GF-D8 (cell line): ENCODE measurements at places on chromosomes 13 and 19.
A peak's percentile ranks its signal among the peaks of the same experiment; 100 is the strongest.

GRCh38 chr13:97344265-97345175 lies 89.4 kb upstream of the RAP2A start:
- DNase-seq = no peak

GRCh38 chr19:19171821-19172532 lies 1.9 kb upstream of the MEF2B start:
- DNase-seq = peak; percentile 26

GRCh38 chr13:84677836-84678235 lies 795.6 kb upstream of the SLITRK1 start:
- no peak for DNase-seq

DNA sequence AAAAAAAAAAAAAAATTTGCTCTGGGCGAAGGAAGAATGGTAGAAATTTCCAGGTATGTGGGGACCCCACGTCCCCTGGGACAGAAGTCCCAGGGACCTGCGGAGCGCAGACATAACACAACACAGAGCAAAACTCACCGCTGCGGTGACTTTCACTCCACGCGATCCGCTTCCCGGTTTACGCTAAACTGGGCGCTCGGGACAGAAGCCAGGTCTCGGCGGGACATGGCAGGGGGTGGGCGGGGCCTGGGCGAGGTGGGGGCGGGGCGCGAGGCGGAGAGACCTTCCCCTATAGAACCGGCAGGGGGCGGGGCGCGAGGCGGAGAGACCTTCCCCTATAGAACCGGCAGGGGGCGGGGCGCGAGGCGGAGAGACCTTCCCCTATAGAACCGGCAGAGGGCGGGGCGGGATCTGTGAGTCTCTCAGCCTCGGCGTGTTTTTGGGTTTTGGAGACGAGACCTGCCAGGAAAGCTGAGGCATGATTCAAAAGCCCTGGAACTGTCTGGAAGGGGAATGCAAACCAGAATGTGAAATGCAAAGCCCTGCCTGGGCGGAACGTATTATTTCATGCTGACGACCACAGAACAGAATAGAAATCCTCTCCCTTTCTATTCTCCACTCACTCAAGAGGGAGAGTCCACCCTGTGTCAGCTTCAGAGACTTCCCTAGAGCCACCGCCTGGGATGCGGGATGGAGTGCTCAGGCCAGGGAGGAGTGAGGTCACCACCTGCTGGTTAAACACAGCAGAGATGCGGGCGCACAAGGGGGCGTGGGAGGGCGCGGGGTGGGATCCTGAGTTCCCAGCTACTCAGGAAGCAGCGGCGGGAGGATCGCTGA lies 20.2 kb upstream of the ERVV-1 start:
- DNase-seq = peak; percentile 49

DNA sequence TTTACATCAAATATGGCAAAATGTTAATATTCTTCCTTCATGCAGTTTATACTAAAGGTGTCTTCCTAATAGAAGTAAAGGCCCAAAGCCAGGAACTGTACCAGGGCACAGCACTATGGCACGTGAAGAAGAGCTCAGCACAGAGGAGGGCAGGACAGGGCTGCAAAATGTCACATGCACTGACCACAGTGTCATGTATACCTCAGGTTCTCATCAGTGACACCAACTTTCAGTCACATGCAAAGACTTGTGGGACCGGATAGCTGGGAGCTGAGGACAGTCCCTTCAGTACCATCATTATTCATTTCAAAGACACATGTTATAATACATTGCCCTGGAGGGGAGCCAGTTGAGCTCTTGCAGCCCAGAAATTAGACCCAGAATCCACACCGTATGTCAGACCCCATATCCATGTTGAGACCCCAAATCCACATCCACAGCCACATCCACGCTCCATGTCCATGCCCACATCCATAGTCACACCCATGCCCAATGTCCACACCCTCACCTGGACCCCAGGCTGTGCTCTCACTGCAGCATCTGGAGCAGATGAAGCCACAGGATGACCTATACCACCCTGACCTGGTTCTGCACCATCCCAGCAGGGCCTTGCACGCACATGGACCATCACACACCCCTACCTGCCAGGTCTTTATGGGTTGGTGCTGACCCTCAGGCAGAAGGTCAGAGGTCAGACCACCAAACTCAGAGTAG lies 111.8 kb downstream of the TUBA3C start:
- DNase-seq = no peak

- no peak for DNase-seq
Measured at GRCh38 chr19:16928351-16928750, 39.6 kb downstream of the F2RL3 start.

DNA sequence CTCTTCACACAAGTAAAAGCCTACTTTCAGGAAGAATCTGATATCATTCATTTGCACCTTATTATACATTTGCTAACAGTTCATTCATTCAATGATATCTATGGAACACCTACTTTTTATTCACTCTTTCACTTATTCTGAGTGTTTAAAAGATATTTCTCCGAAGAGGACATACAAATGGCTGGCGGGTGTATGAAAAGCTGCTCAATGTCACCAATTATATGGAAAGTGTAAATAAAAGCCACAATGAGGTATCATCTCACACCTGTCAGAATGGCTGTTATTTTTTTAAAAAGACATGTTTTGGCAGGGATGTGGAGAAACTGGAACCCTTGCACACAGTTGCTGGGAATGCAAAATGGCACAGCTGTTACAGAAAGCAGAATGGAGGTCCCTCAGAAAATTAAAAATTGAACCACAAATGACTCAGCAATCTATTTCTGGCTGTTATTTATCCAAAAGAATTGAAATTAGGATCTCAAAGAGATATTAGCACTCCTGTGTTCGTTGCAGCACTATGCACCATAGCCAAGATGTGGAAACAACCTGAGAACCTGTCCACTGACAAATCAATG lies 127.6 kb upstream of the IRS2 start:
- DNase-seq = no peak

DNA sequence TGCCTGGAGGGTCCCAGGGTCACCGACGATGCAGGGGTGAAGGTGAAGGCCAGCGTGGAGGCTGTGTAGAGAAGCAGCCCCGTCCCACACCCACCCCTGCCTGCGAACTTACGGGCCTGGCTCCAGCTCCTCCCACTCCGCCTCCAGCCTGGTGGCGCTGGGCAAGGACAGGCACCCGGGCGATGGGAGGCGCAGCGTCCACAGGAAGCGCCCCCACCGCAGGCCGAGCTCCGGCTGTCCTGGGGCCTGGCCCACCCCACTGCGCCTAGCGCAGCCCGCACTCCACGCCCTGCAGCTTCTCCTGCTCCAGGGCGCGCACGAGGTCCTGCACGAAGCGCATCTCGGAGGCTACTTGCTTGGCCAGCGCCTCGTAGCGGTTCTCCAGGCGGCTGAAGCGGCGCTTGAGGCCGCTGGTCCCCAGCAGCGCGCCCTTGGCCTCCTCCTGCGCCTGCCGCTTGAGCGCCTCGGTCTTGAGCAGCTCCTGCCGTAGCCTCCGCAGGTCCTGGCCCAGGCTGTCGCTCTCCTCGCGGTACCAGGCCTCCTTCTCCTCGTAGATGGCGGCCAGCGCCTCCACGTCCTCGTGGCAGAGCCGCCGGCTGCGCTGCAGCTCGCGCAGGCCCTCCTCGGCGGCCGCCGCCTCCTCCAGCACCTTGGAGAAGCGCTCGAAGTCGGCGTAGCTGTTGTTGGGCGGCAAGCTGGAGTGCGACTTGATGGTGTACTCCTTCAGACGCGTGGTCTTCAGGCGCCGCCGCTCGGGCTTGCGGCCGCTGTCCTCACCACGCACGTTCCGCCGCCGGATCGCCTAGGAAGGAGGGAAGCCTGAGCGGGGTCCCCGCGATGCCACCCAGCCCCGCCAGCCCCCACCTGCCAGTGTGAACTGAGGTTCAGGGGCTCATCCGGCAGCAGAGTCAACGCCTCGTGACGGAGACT lies 11.8 kb downstream of the DAPK3 start:
- no peak for DNase-seq

GRCh38 chr13:25682276-25682675 lies 310.5 kb downstream of the ATP8A2 start:
- DNase-seq = no peak

- DNase-seq = no peak
Measured at GRCh38 chr19:11338569-11339253, 746 bp downstream of the RAB3D start.

DNA sequence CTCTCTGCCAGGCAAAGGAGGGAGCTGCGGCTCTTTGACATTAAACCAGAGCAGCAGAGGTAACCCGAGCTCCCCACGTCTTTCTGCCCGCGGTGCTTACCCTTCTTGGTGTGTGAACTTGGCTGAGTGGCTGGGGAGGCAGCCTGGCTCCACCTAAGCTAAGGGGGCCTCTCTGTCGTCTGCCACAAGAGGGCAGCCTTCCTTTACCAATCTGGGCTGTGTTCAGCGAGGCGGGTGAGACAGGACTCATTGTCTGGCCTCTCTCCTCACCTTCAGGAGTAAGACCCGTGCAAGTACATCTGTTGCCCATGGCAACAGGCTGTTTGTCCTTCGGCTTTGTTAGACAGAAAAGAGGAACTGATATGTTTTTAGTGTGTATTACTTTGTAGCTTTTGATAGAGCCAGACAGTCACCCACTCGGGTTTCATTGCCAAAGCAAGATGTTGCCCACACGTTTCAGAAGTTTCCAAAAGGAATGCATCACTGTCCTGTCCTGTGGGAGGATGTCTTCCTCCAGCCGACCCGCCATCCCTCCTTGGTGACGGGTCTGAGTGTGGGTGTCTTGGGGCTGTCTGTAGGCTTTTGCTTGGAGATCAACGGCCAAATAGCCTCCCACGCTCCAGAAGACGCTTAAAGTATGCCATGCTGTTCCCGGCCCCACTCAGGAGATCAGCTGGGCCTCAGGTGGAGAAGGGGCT lies 4.6 kb downstream of the POP4 start:
- DNase-seq = peak; percentile 63

GRCh38 chr13:73334445-73334844 lies 275.6 kb downstream of the KLF5 start:
- DNase-seq = no peak

DNA sequence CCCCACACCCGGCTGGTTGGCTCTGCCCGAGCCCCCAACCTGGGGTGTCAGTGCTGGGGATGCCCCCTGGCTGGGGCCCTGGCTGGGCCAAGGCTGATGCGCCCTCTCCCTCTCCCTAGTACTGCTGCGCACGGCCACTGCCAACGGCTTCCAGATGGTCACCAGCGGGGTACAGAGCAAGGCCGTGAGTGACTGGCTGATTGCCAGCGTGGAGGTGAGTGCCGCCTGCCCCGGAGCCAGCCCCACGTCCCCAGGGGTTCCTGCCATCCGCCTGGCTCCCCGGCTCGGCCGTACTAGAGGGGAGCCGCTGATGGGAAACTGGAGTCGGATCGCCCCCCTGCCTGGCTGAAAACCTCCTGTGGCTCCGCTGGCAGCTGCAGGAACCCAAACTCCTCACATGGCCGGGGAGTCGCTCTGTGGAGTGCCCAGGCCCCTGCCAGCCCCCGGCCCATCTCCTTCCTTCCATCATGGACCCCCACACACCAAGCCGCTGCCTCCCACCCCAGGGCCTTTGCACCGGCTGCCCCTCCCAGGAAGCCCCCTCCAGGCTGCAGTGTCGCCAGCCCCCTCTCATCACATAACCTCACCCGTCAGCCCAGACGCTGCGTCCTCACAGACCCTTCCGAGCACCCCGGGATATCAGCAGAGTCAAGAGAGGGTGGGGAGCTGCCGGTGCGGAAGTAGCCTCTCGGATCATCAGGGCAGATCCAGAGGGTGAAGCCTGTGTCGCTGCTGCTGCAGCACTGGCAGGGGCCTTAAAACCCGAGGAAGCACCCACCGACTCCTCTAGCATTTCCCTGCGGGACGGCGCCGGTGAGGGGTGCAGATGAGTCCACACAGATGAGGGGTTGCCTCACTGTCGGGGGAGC lies 10.6 kb downstream of the NCLN start:
- no peak for DNase-seq

DNA sequence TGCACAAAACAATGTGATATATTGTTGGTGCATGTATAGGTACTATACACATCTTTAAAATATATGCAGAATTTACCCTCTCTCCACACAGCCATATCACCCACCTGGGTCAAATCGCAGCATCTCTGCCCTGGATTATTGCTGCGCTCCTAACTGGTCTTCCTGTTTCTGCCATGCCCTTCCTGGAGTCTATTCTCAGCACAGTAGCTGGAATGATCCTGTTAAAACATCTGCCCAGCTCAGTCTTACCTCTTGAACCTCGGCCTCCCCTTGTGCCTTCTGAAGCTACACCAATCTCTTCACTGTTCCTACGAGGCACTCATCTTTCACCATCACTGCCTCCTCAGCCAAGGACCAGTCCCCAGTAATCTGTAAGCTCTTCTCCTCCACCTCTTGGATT lies 25.5 kb upstream of the TNFRSF19 start:
- DNase-seq = no peak

DNA sequence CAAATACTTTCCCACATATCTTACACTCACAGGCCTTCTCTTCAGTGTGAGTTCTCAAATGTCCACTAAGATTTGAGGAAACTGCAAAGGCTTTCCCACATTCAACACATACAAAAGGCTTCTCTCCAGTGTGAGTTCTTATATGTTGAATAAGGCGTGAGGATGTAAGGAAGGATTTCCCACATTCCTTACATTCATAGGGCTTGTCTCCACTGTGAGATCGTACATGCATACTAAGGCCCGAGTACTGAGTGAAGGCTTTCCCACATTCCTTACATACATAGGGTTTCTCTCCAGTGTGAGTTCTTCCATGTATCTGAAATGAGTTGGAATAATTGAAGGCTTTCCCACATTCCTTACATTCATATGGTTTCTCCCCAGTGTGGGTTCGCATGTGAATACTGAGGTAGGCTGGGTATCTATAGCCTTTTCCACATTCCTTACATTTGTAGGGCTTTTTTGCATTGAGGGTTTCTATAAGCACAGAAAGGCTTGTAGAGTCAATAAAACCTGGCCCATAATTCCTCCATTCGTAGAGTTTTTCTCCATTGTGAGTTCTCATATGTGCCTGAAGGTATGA lies 9.6 kb downstream of the ZNF426 start:
- no peak for DNase-seq

- no peak for DNase-seq
Measured at GRCh38 chr19:15378534-15379082, 979 bp downstream of the AKAP8 start.

DNA sequence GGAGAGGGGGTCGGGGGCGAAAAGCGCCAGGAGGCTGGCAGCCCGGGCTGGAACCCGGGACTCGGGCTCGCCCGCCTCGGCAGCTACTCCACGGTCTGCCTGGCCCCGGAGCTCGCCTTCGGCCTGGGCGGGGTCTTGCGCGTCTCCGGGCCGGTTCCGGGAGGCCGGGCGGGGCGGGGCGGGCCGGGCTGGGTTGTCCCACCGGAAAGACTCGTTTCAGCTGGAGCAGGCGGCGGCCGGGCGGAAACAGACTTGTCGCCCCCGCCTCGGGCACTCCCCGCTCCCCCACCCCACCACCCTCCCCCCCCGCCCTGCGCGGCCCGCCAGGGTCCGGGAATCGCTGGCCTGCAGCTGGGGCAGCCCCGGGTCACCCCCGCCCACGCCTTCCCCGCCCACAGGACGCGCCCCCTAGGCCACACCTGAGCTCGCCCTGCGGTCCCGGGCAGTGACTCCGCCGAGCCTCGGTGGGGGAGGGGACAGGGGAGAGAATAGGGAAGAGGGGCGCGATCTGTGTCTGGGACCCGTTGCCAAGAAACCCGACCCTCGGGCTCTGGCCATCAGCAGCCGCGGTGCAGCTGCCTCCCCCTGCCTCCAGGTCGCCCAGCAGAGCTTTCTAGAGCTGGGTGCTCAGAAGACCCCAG lies 109.4 kb downstream of the KCTD15 start:
- DNase-seq = no peak
